ENCODE measurements at places on chromosomes 5 and 9. TPM values are rescaled to one million over a fixed set of nuclear protein-coding genes. Genes with fewer than 3 reads are reported as not detected.
A peak's percentile ranks its signal among the peaks of the same experiment; 100 is the strongest.

DNA sequence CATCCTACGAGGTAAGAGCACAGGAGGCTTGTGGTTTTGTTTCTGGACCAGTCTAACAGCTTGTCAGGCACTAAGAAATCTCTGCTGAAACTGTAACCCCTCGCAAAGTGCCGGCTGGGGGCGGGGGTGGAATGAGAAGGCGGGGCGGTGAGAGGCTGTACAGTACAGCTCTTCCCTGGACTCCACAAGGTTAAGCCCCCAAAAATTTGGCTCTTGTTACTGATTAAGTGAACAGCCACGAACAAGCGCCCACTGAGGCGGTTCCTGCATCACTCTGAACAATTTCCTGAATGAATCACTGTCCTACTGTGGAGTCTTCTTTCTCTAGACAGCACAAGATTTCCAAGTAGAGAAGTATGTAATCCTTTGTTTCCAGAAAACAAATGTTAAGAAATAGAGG, 6.8 kb downstream of the FBP2 start:
- H3K27ac ChIP-seq = no peak overlapping the region
- peaks cover 22% of the 10 kb centered on the region for H3K4me1 ChIP-seq
- no peak overlapping the region for H3K4me3 ChIP-seq
- H3K36me3 ChIP-seq = no peaks in the 10 kb centered on the region

DNA sequence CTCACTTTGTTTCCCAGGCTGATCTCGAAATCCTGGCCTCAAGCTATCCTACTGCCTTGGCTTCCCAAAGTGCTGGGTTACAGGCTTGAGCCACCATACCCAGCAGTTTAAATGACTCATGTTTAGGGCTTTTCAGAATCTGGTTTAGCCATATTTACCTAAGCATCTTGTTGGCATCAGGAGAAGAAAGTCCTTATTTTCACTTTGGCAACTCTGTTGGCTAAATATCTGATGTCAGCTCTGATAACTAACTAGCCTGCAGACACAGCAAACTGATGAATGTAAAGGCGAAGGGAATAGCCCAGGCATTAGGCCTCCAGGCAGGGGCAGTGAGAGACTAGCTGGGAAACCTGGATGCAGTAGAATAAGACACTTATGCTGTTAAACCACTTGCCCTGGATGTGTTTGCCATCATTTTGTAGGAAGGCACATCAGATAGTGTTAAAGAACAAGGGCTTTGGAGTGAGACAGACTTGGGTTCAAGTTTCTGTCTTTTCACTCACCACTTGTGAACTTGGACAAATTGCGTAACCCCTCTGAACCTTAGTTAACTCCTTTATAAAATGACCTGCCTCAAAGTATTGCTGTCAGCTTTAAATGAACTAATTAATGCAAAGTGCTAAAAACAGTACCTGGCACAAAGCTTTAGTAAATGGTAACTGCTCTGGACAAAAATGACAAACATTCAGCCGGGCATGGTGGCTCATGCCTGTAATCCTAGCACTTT, 34.7 kb upstream of the GARNL3 start:
- no peak for DNase-seq
- peaks cover 10% of the 10 kb centered on the region for H3K27me3 ChIP-seq

- H3K36me3 ChIP-seq = no peaks in the 10 kb centered on the region
- H3K27me3 ChIP-seq = no peaks in the 10 kb centered on the region
- H3K27ac ChIP-seq = no peak overlapping the region
Observed at GRCh38 chr5:96861076-96861475, 15.2 kb upstream of the ERAP2 start.

DNA sequence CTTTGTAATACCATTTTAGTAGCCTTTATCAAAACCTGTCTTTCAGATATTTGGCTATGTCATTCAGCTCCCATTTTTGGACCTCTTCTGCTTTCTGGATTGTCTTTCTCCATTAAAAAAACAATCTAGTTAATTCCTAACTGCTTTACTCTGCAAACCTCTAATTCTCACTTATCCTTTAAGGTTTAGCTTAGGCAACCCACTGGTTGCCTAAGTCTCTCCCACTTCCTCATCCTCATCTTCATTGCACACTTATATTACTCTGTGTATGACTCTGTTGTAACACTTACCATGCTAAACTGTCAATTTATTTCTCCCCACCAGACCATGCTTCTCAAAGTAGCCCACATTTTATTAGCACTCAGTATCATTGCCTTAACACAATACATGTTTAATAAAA, 205.0 kb upstream of the DMRTA1 start:
- H3K36me3 ChIP-seq = no peaks in the 10 kb centered on the region
- peaks cover 9% of the 10 kb centered on the region for H3K27me3 ChIP-seq
- no peak overlapping the region for H3K27ac ChIP-seq
- H3K4me1 ChIP-seq = peaks cover 35% of the 10 kb centered on the region
- no peak overlapping the region for H3K4me3 ChIP-seq

ZNF79 gene
- total RNA-seq = 9.3 TPM

DNA sequence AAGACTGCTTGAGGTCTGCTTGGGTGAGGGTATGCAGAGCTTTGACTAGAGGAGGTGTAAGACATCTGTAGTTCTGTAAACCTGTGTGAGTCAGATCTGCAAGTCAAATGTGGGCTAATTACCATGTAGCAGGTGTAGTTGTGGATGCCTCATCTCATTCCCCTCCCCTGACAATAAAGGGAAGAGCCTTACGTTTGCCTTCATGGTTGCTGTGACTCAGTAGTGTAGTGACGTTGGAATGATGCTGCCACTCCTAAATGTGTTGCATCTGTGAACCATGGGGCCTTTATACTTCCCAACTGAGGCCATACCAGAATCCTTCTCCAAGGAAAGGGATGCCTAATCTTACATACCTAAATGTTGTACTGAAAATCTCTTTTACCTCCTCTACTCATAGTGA, 26.0 kb downstream of the PRDM6 start:
- no peaks in the 10 kb centered on the region for H3K36me3 ChIP-seq
- peaks cover 14% of the 10 kb centered on the region for H3K27me3 ChIP-seq
- DNase-seq = no peak
- no peak overlapping the region for H3K27ac ChIP-seq
- H3K4me3 ChIP-seq = no peak overlapping the region

SLC6A18 gene
- not detected for total RNA-seq

DNA sequence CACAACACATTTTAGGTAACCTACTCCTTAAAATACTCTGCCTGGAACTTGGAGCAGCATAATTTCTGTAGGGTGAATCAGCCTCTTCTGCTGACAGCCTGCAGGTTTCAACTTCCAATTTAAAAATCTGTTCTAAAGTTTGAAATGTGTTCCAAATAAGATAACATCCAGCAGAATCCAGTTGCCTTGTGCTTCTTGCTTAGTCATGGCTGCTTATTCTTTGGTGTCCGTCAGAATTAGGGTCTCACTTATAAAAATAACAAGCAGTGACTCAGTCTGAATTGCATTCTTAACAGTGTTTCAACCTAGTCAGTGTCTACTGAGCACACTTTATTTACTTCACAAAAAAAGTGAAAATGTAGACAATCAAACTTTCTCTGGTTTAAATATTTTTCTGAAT, 3.7 kb downstream of the CDH6 start:
- no peaks in the 10 kb centered on the region for H3K36me3 ChIP-seq
- no peak overlapping the region for H3K27ac ChIP-seq
- H3K4me1 ChIP-seq = peaks cover 10% of the 10 kb centered on the region
- peaks cover 35% of the 10 kb centered on the region for H3K27me3 ChIP-seq
- no peak overlapping the region for H3K4me3 ChIP-seq

CFAP90 gene
- not detected for total RNA-seq

DNA sequence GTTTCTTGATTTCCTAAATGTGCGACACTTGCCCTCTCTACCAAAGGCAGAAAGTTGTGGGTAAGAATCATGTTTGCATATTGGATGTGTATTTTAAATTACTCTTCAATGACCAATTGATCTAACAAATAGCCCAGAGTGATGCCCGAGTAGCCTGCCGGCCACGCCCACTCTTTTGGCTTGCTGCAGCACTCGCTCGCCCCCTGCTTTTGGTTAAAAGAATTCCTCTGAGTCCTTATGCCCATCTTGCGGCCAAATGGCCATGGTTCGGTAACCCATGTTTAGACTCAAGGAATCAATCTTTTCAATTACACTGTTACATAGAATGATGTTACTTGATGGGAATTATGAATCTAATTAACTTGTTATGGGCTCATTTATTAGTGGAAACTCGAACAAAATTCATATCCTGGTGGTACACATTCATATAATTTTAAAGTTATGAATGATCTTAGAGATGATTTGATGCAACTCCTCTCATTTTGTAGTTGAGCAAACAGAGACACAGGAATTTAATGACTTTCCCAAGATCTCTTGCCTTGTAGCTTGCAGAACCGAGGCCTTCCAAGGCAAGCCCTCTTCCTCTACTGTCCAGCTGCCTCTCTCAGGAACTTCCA, 36.5 kb downstream of the PPIC start:
- H3K27me3 ChIP-seq = no peaks in the 10 kb centered on the region
- no peaks in the 10 kb centered on the region for H3K36me3 ChIP-seq
- peak; percentile 60 for DNase-seq
- H3K4me3 ChIP-seq = no peak overlapping the region

DNA sequence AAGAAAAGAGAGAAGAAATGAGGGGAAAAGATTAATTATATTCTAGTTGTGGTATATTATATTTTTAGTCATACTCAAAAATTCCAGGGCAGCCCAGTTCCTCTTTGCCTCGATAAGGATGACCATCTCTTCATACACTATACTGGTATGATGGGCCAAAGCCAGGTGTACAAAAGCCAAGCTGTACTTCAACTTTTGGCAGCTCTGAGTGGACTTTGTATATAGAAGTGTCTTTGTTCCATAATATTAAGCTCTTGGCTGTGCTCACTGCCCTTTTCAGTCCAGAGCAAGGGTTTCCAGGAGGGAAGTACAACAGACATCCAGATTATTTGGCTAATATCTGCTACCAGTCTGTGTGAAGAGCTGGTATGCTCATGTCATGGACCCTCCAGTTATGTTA, 934.3 kb upstream of the CDH10 start:
- H3K36me3 ChIP-seq = no peaks in the 10 kb centered on the region
- no peaks in the 10 kb centered on the region for H3K27me3 ChIP-seq
- no peak for DNase-seq
- no peak overlapping the region for H3K27ac ChIP-seq
- no peak overlapping the region for H3K4me3 ChIP-seq
- no peaks in the 10 kb centered on the region for H3K4me1 ChIP-seq

GRCh38 chr9:90086101-90086511, 481.3 kb downstream of the GADD45G start:
- DNase-seq = no peak
- no peaks in the 10 kb centered on the region for H3K4me1 ChIP-seq
- H3K36me3 ChIP-seq = no peaks in the 10 kb centered on the region
- H3K27ac ChIP-seq = no peak overlapping the region
- no peak overlapping the region for H3K4me3 ChIP-seq
- H3K27me3 ChIP-seq = peaks cover 7% of the 10 kb centered on the region

- H3K27ac ChIP-seq = no peak overlapping the region
- no peak for DNase-seq
- H3K36me3 ChIP-seq = peaks cover 3% of the 10 kb centered on the region
- H3K27me3 ChIP-seq = no peaks in the 10 kb centered on the region
- no peak overlapping the region for H3K4me3 ChIP-seq
Observed at GRCh38 chr5:102889033-102889432, 133.9 kb downstream of the PAM start.

PTGS1 gene
- not detected for total RNA-seq

DNA sequence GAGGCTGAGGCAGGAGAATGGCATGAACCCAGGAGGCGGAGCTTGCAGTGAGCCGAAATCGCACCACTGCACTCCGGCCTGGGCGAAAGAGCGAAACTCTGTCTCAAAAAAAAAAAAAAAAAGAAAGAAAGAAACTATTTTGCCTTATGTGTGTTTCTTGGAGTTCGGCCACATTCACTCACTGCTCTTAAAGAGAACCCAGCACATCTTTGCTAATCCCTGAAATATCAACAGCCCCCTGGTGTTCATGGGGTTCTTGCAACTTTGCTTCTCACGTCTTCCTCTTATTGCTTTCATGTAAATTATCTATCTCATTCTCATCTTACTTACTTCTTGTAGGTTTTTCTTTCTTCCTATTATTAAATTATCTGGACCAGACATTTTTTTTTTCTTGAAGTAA, 126.3 kb upstream of the ASTN2 start:
- no peak overlapping the region for H3K27ac ChIP-seq
- H3K4me3 ChIP-seq = no peak overlapping the region
- DNase-seq = no peak
- no peaks in the 10 kb centered on the region for H3K36me3 ChIP-seq

DNA sequence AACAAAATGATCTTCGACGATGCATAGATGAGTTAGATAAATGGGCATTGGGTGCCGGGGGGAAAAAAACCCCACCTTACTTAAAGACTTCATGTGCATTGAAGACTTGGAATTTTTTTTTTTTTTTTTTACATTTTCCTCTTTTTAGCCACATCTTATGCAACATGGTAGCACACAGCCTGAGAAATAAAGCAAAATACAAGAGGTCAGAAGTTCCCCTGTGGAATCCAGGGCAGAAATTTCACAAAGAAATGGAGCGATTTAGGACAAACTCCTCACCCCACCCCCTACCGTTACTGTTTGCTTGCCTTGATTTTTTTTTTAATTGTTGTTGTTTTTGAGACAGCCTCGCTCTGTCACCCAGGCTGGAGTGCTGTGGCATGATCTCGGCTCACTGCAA, 153.2 kb downstream of the GOLPH3 start:
- DNase-seq = no peak
- no peaks in the 10 kb centered on the region for H3K36me3 ChIP-seq
- peaks cover 4% of the 10 kb centered on the region for H3K4me1 ChIP-seq

- H3K36me3 ChIP-seq = no peaks in the 10 kb centered on the region
- no peak overlapping the region for H3K27ac ChIP-seq
- no peak for DNase-seq
- H3K27me3 ChIP-seq = no peaks in the 10 kb centered on the region
- no peak overlapping the region for H3K4me3 ChIP-seq
Observed at GRCh38 chr5:143758750-143759149, 53.2 kb upstream of the HMHB1 start.

SOX30 gene
- total RNA-seq = 0.93 TPM

- no peaks in the 10 kb centered on the region for H3K27me3 ChIP-seq
- H3K36me3 ChIP-seq = no peaks in the 10 kb centered on the region
- no peak overlapping the region for H3K4me3 ChIP-seq
- no peaks in the 10 kb centered on the region for H3K4me1 ChIP-seq
- H3K27ac ChIP-seq = no peak overlapping the region
Observed at GRCh38 chr5:13946111-13946510, 1.6 kb upstream of the DNAH5 start.

DNA sequence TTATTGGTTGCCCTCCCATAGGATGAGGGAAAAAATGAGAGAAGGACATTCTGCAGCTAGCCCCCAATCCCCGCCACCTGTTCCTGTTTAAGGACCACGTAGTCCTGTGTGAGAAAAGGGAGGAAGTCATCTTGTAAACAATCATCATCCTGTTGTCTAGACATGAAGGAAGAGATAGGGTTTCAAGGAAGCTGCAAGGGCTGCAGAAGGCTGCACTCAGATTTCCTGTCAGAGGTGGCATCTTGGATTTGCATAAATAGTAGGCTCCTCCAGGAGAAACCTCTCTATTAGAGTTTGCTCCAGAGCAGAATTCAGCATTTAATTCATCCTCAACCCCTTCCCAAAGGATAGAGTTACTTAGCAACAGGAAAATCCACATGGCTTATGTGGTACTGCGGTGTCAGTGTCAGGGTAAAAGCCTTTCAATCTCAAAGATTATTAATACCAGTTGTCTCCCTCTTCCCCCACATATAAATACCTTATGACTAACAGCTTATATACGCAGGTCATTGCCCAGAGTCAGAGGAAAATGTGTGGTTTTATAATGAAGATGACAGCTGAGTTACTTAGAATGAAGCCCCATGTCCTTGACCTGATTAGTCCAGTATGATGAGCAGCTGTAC, 4.6 kb upstream of the DNAJC18 start:
- peaks cover 5% of the 10 kb centered on the region for H3K36me3 ChIP-seq
- H3K4me3 ChIP-seq = peak overlapping the region; percentile 21
- no peaks in the 10 kb centered on the region for H3K27me3 ChIP-seq
- peaks cover 85% of the 10 kb centered on the region for H3K4me1 ChIP-seq

STC2 gene
- total RNA-seq = 13.7 TPM

ELOVL7 gene
- total RNA-seq = 0.38 TPM

PCDHA2 gene
- total RNA-seq = not detected

Measured in activated CD4-positive, alpha-beta memory T cell treated with anti-CD3 and anti-CD28 coated beads for 36 hours (primary cell).